ENCODE measurements at places on chromosomes 11 and 22. TPM values are rescaled to one million over a fixed set of nuclear protein-coding genes. Genes with fewer than 3 reads are reported as not detected.

- no peak for DNase-seq
These were observed 435.4 kb downstream of the TMEM135 start for GRCh38 chr11:87473174-87473573.

The GAL3ST1 gene
- 18.8 TPM for total RNA-seq

The OR4A16 gene
- not detected for total RNA-seq

DNA sequence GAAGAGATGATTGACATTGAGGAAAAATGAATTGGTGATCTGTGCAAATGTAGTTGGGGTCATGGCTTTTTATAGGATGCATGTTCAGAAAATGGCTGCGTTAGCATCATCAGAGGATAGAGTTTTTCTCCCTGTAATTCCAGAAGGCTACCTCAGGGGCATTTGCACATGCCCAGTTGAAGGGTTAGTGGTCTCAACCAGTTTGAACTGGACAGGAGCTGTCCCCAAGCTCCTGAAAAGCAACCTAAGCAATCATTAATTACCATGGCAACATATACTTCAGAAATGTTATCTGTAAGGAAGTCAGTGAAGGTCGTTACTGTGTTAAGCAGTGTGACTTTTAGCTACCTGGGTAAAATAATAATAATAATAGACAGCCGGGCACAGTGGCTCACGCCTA lies 29.3 kb downstream of the TUG1 start:
- no peak for DNase-seq

DNA sequence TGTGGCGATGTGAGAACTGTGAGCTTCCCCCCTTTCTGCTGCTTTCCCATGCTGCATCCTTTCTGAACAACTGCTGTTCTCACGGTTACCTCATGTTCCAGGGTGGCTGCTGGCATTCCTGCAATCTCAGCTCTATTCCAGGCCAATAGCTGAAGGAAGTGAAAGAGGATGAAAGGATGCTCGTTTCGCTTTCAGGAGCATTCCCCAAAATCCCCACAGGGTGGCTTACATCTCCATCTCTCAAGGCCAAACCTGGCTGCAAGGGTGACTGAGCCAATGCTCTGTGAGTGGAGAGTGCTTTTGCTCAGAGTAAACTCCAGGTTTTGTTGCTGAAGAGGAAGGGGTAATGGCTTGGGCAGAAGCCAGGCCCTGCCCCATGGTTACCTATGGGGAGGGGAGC lies 848.2 kb downstream of the BRD1 start:
- no peak for DNase-seq

- DNase-seq = no peak
These were observed 28.6 kb upstream of the RASL10A start for GRCh38 chr22:29344137-29344536.

- DNase-seq = no peak
These were observed 1.4 kb downstream of the LRRC74B start for GRCh38 chr22:21047035-21047661.

The LSP1 gene
- 23.0 TPM for total RNA-seq

GRCh38 chr11:71252269-71252769 lies at the start of gene SHANK2:
Gene SHANK2, minus strand, starts transcription at chr11:71252577. Its CDS starts 105,251 bp downstream, at chr11:71147326.
- peak; percentile 64 for DNase-seq

The TIMP3 gene
- total RNA-seq = 13.3 TPM

GRCh38 chr11:75814363-75814676 lies 690 bp upstream of the UVRAG start:
- no peak for DNase-seq

DNA sequence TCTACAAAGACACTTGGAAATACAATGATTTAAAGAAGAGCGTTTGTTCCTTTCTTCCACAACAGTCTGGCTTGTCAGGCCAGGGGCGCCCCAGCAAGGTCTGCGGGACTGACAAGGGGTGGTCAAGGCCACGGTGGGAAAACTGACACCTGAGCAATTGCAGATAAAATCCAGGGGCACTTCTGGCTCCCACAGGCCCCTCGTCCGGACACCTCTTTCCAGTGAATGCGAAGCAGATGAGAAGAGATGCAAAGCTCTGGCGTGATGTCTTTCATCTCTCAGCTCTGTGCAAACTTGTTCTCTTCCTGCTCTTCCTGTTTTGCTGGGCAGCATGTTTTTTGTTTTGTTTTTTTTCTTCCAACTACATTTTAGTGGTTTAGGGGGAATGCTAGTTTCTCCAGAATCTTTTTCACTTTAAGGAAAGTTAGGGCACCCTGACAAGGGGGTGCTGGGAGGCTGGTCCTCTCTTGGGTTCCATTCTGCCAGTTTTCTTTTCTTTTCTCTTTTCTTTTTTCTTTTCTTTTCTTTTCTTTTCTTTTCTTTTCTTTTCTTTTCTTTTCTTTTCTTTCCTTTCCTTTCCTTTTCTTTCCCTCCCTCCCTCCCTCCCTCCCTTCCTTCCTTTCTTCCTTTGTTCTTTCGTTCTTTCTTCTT lies 11.1 kb upstream of the CBX6 start:
- no peak for DNase-seq

DNA sequence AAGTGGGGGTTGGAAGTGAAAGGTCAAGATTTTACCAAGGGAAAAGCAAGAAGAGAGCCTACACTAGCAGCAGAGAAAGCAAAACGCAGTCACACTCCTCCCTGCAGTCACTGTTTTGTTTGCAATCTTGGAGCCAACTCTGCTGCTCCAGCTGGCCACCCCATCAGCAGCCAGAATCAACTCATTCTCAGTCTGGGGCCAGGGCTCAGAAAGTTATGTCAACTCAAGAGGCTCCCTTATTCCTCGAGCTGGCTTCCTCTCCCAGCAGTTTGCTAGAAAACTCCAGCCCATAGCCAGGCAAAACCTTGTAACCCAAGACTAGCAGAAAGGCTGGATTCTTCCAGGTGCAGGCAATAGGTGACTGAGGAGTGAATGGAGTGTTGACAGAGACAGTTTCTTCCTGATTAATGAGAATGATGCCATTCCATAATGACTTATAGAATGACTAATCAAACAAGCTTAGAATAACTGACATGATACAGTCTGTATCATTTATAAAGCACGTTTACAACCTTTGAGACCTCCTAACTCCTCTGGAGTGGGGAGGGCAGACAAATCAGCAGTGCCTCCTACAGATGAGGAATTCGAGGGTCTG lies 53.4 kb downstream of the P4HA3 start:
- DNase-seq = peak; percentile 38

The GUCY1A2 gene
- 1.2 TPM for total RNA-seq

DNA sequence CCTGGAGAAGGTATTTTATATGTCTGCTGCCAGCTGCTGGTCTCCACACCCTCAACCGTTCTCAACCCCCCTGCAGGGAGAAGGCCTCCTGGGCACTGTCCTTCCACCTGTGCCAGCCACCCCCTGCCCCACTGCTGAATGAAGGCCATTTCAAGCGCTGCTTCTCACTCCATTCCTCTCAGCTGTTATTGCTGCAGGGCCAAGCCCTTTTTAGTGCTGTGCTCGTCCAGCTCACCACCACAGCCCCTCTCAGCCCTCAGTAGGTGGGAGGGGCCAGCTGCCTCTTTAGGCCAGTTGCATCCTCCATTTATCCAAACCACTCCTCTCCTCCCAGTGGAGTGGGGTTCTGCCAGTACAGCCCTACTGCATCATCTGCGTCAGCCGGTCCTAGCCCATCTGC lies 1.8 kb upstream of the WBP2NL start:
- DNase-seq = no peak

GRCh38 chr11:76030968-76031590 lies 175.2 kb downstream of the WNT11 start:
- DNase-seq = no peak

GRCh38 chr11:19848219-19848618 lies 135.6 kb downstream of the NAV2 start:
- DNase-seq = no peak

The PKP3 gene
- total RNA-seq = 167 TPM

GRCh38 chr22:42079319-42080251 lies at the start of gene SMDT1:
Gene SMDT1, plus strand, starts transcription at chr22:42079700. Its CDS starts 69 bp downstream, at chr22:42079769.
- peak; percentile 100 for DNase-seq

- no peak for DNase-seq
These were observed 20.0 kb downstream of the ADAMTS8 start for GRCh38 chr11:130408401-130408890.

- no peak for DNase-seq
These were observed 26.6 kb downstream of the SC5D start for GRCh38 chr11:121318848-121319834.

The KDM4E gene
- not detected for total RNA-seq

GRCh38 chr11:13118194-13118593 lies 109.1 kb downstream of the RASSF10 start:
- DNase-seq = no peak

The CDON gene
- 10.5 TPM for total RNA-seq

The UBASH3B gene
- 3.7 TPM for total RNA-seq

DNA sequence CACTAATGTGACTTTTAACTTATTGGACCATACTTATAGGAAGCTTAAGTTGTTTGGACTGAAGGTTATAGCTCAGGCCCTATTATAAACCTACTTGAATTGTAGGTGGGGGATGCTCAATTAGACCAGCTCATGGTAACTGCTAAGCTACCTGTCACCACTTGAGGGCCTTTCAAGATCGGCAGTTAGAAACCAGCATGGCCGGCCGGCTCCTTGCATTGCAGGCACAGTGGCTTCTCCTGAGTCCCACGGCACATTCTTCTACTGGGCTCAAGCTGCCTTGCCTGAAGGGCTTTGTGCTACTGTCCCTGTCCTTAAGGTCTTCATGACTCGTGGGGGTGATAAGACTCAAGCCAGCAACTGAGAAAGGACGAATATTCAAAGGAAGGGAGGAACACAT lies 70.8 kb downstream of the TBC1D22A start:
- DNase-seq = no peak

GRCh38 chr11:110598725-110599124 lies 113.5 kb downstream of the ARHGAP20 start:
- no peak for DNase-seq

The MISFA gene
- total RNA-seq = 2.5 TPM

DNA sequence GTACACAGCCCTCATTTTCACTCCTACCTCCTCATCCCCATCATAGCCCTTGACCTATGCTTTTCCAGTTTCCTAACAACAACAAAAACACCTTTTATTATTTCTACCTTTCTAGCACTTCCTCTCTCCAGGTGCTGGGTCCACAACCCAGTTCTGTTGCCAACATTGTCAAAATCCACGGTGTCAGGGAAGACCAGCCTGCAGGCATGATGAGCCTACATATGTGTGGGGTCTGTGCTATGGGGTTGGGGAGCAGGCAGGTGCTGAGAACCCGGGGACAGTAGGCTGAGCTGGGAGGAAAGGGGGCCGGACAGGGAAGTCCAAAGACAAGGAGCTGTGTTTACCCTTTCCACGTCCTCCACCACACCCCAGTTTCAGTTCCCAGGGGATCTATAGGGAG lies 711 bp upstream of the ZPR1 start:
- DNase-seq = no peak

DNA sequence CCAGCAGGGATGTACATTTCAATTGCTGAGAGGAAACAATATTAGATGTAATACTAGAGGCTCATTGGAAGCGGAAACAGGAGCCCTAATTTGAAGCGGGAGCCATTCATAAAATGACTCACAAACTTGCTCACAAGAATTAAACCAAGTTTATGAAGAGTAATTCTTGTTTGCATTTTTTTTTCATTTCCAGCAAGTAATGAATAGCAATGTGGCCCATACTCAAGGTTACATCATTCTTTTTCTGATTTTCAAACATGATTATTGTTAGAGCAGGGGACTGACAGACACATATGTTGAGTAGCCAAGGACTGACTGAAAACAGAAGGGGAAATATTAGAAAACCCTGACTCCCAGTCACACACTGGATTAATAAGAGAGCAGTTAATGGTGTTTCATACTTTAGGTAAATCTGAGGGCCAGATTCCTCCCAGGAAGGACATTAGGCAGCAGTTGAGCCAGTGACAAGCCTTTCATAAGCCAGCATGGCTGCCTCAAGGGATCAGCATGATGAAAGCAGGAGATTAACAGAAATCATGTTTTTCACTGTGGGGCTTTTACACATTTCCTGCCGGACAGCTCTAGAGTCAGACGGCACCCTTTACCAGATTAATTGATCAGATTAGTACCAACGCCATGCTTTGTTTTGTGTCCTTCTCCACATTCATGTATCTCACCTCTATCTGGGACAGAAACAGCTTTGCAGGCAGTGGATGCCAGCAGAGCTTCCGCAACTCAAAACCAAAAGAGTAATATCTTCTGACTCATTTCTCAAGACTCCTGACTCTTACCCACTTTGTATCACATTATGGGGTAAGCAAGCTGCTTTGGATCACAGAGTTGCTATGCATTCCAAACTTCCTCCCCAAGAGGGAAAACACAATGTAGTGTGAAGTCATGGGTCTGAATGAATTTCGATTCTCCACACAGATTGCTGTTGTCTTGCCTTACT lies 831.6 kb downstream of the KCNA4 start:
- DNase-seq = no peak
